ENCODE measurements at places on chromosomes 7 and 10.

GRCh38 chr7:134842062-134842461, 62.6 kb downstream of the CALD1 start:
- DNase-seq, result no peak

DNA sequence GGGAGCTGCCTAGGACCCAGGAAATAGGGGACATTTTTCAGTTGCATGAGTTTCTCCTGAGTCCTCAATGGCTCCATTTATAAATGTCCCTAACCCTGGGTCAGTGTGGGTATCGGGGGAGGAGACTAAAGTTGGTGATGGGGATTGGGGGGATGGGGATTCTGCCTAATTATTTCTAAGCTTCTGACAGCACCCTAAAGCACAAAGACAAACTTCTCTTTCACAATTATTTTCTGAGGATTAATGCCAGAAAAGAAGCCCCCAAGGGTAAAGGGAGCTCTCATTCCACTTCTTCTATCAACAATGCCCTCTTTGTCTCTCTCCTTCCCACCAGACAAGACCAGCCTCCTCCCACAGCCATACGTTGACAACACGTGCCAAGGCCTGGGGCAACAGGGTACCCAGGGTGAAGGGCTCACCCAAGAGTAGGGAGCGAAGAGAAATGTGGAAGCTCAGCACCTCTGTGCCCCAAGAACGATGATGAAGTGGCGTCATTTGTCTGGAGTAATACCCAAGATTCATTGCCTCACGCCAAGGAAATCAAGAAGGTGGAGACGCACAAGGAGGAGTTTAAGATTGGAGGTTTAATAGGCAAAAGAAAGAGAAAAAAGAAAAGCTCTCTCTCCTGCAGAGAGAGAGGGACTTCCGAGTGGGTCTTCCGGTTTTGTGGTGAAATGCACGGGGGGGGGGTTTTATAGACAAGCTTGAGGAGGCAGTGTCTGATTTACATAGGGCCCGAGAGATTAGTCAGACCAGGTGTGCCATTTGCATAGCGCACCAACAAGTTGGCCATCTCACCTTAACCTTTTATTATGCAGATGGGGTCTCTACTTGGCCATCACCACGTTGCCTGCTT, 14.4 kb upstream of the GJC3 start:
- no peak for DNase-seq

GRCh38 chr10:6221971-6222751, 19.4 kb downstream of the PFKFB3 start:
- no peak for DNase-seq

GRCh38 chr10:123442901-123443300, 223.3 kb upstream of the GPR26 start:
- no peak for DNase-seq

- no peak for DNase-seq
These were observed 10.8 kb upstream of the HOXA2 start for GRCh38 chr7:27112955-27113949.

- DNase-seq, result no peak
These were observed 202.1 kb downstream of the PRPF18 start for GRCh38 chr10:13788711-13789447.

DNA sequence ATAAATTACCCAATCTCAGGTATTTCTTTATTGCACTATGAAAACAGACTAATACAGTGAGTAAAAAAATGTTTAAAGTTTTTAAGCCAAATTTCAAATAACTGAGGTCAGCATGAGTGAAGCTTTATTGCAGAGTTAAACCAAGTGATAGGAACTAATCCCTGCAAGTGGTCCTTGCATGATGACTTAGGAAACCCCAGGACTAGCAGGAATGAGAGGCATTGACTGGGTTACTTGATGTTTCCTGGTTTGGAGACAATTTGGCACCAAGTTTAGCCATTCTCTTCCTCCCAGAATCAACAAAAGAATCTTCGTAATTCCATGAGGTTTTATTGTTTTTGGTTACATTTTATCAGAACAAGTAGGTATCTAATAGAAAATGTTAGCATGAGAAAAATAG, 194.2 kb downstream of the BICC1 start:
- DNase-seq, result no peak

GRCh38 chr7:149735779-149736477, 37.5 kb downstream of the ZNF467 start:
- no peak for DNase-seq

DNA sequence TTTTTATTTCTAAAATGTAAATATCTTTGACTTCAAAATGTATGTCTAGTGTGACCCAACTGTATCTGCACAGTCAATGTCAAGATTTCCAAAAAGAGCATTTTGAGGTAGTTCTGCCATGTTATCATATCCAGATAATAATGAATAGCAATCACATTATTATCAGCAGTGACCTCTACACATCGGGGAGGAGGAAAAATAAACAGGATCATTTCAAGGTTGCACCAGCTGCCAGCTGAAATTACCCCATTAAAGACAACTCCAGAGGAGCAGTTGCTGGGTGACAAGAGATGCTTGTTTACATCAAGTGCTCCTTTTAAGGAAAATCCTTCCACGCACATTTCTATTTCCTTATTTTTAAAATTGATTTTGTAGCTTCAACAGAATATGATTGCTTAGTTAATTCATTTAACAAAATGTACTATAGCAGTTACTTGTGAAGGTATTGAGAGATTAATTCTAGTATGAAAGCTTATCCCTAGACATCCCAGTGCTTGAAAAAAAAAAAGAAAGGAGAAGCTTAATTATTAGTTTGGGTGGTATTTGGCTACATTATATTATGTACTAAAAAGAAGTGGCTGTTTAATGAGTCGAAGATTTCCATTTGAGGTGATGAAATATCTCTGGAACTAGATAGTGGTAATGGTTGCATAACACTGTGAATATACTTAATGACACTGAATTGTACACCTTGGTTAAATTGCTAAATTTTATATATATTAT, 19.3 kb upstream of the SLC35G1 start:
- DNase-seq, result no peak

GRCh38 chr7:43211693-43212092, 99.2 kb downstream of the HECW1 start:
- DNase-seq, result no peak

DNA sequence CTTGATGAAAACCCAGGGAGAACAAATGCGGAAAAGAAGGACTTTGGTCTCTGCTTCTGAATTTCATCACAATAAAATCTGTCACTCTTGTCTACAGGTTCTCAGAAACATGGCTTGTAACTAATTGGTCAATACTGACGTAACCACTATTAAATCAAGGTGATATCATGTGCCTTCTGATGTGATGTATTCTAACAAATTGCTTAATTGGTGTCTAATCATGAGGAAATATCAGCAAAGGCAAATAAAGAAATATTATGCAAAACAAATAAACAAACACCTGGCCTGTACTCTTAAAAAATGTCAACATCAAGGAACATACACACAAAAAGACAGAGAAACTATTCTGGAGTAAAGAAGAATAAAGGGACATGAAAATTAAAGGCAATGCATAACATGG, 1165.0 kb downstream of the NXPH1 start:
- no peak for DNase-seq

DNA sequence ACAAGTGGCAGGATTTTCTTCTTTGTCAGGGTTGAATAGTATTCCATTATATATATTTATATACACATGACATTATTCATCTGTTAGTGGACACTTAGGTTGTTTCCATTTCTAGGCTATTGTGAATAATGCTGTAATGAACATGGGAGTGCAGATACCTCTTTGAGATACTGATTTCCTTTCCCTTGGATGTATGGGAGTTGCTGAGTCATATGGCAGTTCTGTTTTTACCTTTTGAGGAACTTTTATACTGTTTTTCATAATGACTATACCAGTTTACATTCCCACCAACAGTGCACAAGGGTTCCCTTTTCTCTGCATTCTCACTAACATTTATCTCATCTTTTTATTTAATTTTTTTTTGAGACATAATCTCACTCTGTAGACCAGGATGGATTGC, 1.8 kb upstream of the CLCN1 start:
- DNase-seq, result no peak

DNA sequence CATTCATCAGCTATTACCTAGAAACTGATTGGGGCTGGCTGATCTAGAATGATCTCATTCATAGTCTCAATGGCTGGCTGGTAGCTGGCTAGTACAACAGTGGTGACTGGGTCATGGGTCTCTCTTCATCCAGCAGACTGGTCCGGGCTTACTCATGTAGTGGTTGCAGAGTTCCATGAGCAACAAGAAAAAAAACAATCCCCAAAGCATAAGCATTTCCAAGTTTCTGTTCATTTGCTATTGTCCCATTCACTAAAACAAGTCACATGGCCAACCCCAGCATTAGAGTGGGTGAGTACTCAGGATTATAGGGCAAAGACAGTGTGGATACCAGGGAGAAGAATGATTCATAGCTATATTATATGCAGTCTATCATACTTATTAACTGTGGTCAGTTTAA, 85.2 kb upstream of the SEMA3C start:
- DNase-seq, result no peak

DNA sequence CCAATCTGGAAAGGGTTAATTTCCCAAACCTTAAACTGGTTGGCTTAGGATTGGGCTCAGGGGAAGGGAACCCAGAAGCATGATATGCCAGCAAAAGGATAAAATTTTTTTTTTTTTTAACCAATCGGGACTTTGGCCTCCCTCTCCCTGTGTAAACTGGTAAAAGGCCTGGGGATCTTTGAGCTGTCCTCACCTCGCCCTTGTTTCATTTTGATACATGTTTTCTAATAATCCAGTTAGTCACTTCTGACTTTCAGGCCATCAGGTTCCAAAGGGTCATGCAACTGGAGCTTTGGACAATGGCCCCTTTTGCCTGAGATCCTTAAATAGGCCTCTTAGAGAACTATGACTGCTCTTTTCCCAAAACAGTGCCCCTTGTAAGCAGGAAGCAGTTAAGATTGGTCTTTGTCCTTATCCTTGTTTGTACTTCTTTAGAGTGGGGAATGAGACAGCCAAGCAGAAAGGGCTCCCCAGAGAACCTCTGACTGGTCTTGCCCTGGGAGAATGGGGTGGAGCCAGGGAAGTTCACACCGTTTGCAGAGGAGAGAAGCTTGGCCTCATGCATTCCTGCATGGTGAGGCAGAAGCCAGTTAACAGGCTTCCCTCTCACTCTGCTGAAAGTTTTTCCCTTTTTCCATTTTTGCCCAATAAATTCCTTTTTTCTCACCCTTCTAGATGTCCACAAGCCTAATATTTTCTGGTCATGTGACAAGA, 424.2 kb upstream of the CNTNAP2 start:
- no peak for DNase-seq

GRCh38 chr7:69651101-69651590, 52.9 kb downstream of the AUTS2 start:
- DNase-seq, result no peak

DNA sequence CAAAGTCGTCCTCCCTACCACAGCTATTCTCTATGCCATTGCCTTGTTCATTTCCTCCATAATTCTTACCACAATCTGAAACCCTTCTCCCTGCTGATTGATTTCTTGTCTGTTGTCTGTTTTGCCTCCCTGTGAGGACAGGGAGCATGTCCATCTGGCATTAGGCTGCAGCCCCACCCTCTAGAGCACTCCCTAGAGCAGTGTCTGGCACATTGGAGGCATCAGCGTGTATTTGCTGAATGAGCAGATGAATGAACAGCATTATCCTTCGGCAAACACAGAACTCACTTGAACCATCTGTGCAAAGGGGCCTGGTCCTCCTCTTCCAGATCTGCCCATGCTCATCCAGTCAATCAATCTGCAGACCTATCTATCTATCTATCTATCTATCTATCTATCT, 5.1 kb upstream of the DMBT1 start:
- no peak for DNase-seq

DNA sequence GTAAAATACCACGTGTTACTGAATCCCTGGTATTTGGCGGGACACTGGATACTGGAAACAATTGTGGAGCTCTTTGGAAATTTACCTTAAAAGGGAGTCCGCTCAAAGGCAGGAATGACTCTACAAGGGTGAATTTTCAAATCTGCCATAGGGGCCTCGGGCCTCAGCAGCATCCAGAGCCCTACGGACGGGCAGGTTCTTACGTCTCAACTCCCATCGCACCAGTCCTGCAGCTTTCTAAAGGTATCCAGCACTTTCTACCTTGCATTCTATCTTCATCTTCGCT, 248 bp downstream of the PSPH start:
- DNase-seq, result no peak

GRCh38 chr10:102133373-102134195, 744 bp downstream of the PPRC1 start:
- DNase-seq, result no peak

DNA sequence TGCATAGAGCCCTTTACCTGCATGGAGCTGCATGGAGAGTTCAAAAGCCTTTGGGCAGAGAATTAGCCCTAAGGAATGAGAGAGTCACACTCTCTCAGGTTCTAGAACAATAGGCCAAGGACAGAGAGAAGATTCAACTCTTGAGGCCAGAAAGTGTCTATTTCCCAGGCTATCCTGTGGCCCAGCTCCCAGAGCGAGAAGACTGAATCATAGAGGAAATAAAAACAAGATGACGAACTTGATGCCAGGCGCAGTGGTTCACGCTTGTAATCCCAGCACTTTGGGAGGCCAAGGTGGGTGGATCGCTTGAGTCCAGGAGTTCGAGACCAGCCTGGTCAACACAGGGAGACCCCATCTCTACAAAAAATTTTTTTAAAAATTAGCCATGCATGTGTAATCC, 18.3 kb upstream of the PODXL start:
- DNase-seq, result no peak

DNA sequence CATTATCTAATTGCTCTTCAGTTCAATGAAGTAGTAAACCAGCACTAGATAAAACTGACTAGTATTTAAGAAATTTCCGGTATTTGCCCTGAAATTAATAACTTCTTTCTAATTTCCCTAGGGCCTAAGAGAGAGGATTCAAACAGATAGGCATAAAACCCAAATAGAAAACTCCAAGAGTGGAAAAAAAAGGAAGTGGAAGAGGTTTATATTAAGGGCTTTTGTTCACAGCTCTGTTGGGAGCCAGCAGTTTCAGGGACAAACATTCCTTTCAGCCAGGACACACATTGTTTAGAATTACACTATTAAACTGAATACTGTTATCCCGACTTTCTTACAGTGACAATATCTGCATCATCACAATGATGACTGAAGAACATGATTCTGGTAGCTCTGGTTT, 3.6 kb downstream of the ODAD2 start:
- no peak for DNase-seq

DNA sequence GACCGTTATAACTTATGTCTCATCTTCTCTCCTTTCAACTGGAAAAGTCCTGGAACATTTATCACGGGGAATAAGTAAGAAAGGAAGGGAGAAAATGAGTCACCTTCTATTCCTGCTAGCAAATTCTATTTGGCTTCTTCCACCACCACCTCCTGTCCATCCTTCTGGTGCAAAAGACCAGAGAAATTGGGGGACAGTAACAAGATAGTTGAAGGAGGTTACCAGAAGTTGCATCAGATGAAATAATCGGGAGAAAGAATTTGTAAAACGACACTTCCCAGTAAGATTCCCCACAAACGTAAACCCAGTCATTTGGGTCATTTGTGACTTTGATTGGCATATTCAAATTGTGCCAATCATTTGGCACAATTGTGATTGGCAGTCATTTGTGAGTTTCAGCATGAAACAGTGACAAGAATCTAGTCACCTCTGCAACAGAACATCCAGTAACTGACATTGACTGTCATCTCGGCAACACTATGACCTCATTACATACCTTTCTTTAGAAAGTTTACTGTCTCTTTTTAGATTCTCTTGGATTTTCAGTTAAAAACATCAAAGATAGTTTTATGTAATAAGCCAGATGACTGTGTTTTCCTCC, 51.3 kb upstream of the PIK3CG start:
- no peak for DNase-seq
